ENCODE measurements at places on chromosomes 3 and 15.

DNA sequence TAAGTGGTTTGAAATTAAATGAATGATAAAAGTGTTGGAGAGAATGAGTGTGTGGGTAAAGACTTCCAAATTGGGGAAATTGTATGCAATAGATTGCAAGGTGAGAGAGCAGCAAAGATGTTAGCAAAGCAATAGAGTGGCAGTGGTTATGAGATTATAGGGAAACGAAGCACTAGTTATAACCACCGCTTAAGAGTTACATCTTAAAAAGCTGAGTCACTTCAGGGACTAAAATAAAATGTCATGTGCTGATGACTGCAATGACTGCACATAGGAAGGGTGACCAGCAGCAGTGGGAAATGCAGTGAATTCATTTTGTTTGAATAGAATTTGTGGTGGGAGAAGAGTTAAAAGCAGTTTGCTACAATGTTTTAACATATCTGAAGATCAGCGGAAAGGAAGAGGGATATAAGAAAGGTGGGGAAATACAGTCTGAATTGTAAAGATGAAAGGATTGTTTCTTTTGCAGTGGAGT, 127.3 kb downstream of the RAP2B start:
- DNase-seq = no peak

DNA sequence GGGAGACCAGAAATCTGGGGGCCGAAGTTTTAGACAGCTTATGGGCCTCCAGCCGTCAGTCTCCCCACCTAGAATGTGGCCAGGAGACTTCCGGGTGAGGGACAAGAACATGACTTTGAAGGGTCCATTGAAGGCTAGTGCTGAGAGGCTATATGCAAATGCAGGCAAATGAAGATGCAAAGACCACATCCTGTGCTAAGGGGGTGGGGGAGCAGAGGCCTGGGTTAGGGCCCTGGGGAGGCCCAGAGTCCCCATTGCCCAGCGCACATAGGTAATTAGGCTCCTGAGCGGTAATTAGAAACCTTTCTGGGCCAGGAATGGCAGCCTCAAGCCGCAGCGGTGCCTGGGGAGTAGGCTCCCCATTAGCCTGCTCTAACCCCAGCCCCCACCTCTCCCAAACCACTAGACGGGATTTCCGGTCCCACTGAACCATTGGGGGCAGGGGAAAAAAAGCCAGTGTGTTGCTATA, 6.8 kb downstream of the CSK start:
- DNase-seq = no peak

GRCh38 chr15:101003081-101003480, 83.9 kb downstream of the LRRK1 start:
- DNase-seq = no peak

DNA sequence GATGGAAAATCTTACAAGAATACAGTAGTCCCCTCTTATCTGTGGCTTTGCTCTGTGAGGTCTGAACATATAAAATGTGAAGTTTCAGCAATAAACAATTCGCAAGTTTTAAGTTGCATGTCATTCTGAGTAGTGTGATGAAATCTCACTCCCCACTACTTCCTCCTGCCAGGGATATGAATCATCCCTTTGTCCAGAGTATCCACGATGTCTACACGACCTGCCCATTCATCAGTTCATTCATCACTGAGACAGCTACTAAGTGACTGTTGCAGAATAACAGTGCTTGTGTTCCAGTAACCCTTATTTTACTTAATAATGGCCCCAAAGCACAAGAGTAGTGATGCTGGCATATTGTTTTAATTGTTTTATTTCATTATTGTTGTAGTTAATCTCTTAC, 489.2 kb upstream of the UBE2E2 start:
- DNase-seq = no peak

GRCh38 chr3:126518779-126519177, 1.2 kb upstream of the UROC1 start:
- DNase-seq = no peak

DNA sequence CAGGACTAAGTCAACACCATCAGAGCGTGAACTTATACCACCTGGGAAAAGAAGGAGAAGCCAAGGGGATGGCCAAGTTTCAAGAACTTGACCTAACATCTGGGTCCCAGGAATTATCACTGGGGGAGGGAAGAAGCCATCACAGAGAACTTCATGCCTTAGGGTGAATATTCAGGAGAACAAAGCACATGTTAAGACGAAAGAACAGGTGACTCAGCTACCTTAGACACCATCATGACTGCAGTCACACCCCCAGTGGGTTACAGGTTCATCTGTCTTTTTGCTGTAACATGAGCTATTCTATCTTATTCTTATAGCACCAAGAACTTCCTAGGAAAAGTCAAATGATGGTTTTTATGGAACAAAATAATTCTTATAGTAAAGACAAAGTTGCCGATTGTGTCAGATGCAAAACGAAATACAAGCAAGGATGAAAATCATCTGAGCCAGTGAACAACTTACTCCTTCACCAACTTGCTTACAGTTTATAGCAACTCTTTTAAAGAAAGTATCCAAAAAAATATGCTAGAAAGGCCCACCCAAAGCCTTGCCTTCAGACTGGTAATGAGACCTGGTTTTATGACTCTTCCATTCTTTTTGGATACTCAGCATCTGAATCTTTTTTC, 72.0 kb downstream of the TPRA1 start:
- no peak for DNase-seq

DNA sequence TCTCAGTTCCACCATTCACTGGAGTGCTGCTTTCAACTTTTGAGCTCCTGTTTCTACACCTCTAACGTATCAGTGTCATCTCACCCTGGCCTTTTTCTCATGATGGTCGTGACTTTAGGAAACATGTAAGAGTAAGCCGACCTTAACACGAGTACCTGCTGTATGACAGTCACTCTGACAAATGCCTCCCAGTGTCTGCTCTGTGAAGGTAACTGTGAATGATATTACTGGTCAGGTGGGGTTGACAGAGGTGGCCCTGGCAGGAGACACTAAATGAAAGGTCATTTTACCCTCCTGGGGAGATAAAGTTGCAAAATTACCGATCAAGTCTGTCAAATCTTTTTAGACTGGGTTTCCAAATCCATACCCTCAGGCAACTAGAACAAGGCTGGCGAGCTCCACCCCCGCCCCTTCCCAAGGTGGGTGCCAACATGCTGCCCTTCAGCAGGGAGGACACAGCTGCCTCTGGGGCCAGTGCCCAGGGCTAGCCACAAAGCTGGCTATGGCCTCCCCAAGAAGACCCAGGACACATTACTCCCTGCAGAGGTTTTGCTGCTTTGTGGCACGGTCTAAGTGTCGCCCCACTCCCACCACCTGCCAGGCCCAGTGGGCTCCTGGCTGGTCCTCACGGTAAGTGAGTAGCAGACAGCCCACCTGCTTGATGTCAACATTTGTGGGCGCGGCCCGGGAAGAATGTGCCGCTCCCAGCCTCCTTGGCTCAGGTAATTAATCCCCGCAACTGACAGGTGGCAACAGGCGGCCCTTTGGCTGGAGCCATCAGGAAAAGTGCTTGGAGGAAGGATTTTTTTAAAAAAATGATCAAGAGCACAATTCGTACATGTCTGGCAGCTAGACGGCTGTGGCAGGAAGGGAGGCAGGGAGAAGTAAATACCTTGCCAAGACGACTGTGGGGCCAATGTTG, 211.8 kb downstream of the TP63 start:
- no peak for DNase-seq

DNA sequence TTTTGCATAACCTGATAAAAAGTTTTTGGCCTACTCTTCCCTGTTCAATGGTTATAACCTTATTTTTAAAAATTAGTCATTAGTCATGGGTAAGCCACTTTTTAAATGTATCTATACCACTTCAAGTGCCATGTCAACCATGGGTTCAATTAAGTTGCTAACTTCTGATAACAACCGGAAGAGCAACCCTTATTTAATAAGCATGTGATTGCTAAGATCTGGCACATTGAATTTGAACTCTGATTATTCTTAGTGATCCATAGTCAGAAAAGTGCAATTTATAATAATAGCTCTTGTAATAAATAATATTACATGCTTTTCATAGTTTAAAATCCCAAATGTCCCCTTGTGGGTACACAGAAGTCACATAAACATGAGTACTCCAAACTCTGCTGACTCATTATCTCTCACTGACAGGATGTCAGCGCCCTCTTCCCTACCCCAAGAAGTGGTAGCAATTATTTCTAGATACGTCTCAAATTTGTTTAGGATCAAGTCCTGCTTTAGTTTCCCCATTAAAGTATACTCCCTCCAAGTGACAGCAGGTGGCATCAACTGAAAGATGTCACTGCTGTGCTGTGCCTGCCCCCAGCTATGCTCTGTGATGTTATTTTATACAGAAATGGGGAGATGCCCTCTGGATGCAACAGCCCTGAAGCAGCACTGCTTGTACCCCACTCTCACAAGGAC, 18.6 kb downstream of the SAMD7 start:
- no peak for DNase-seq

DNA sequence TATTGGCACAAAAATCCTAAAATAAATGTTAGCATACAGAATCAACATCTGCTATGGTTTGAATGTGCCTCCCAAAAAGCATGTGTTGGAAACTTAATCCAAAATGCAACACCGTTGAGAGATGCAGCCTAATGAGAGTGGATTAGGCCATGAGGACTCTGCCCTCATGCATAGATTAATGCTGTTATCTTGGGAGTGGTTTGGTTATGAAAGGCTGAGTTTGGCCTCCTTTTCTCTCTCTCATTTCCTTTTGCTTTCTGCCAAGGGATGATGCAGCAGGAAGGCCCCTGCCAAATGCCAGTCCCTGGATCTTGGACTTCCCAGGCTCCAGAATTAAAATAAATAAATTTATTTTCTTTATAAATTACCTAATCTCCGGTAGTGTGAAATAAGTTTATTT, 49.4 kb downstream of the SYNM start:
- DNase-seq = no peak

DNA sequence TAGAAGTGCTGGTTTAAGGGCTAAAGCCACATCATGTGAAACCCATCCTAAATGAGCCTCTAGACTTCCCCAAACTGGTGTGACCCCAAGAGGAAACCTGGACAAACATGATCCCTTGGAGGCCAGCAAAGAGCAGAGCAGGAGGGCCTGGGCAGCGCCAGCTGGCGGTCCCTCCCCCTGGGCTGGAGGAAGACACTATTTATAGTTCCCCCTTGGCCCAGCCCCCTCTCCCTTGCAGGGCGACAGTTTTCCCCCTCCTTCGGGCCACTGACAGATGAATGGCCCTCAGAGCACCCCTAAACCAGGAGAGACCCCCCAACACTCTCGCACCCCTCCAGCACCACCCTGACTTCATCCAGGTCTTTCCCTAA, 2.9 kb downstream of the UCN2 start:
- DNase-seq = no peak

DNA sequence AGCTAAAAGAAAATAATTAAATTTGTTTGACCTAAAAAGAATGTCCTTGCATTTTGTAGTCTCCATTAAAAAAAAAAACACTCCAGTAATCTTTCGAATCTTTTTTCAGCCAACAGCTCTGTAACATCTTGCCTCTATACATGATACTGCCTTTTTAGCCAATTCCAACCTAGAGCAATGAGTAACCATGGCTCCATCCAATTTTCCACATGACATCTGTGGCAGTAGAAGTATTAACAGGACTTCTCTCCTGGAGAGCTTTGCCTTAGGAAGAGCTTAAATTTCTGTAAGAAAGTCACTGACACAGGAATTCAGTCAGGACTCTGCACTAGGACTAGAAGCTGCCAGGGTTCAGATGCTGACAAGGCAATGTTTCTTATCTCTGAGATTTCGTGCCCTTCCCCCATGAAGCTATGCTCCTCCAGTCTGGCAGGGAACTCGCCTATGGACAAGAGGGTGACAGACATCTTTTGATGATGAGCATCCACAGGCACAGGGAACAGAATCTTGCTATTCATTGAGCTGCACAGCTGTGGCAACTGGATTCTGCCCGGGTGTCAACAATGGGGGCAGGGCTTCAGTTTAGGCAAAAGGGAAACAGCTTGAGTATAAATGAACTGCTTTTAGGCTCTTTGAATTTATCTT, 81.8 kb downstream of the ALCAM start:
- DNase-seq = no peak

DNA sequence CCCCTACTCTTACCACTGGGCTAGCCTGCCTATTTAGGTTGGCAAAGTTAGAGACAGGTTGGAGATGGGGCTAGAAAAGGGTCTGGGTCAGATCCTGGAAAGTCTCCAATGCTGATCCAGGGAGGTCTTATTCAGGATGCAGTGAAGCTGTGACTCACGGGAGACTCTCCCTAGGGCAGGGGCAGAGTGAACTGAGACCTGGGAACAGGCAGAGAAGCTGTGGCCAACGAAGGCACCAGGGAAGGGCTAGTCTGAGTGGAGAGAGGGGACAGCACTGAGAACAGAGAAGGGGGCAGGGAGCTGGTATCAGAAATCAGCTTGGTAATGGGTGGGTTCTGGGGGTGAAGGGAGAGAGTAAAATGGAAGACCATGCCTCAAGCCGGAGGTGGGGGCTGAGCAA, 2.2 kb downstream of the LTF start:
- no peak for DNase-seq

DNA sequence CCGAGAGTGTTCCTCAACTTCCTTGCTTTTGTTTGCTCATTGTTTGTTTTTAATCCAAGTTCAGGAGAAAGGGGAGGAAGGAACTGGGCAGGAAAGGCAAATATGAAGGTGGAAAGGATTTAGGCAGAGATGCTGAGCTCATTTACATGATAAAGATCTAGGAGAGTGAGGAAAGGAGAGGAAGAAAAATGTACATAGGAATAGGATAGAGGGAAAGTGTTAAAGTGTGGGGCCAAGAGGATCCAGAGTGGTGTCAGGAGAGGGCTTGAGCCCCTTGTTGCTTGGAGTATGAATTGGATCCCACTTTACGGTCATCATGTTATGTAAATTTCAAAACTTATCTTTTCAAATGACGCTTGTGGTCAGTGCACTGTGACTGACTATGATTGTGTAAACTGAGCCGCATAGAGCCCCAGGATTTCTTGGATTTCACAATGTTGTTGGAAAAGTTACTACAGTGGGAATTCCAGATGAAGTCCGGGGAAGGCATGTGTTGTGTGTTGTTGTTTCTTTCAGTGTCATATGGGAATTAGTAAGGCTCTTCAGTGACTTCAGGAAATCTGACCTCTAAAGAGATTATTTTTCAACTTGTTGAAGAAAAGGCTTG, 15.0 kb upstream of the PLD1 start:
- no peak for DNase-seq

- no peak for DNase-seq
Measured at GRCh38 chr15:29805043-29805707, 17.1 kb downstream of the TJP1 start.

DNA sequence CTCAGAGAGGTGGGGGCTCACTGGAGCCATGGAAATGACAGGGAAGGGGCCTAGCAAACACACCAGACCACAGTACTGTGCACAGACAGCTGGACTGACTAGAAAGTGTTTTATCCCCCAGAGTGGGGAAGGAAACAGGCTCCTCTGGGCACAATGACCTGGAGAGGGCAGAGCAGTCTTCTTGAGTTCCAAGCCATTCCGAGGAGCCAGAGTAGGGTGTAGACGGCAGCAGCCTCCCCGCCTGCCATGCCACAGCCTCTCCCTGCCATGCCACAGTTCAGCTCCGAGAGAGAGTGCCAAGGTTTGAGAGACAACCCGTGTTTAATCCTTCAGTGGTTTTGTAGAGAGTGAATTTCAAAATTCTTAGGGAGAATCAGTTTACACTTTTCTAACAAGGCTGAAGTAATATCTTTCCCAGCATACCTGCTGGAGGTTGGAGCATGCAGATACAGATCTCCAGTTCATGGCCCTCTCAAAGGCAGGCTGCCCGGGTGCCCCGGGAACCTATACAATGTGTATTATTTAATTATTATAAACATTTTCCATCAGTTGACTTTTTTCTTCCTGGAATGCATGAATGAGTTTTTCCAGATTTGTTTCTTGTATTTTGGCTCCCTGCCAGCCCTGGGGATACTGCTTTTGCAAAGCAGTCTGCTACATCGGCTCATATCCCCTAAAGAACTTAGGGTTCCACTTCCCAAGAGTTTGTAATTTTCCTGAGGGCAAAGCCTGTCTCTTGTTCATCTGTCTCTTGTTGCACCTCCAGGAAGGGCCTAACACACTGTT, 3.2 kb downstream of the PODXL2 start:
- no peak for DNase-seq

Measured in GOT3 (cell line).